SHP77 (cell line): ENCODE measurements at places on chromosomes 2 and 18.

- DNase-seq, result peak; percentile 48
Measured at GRCh38 chr2:54957321-54957999, 92.8 kb downstream of the RTN4 start.

DNA sequence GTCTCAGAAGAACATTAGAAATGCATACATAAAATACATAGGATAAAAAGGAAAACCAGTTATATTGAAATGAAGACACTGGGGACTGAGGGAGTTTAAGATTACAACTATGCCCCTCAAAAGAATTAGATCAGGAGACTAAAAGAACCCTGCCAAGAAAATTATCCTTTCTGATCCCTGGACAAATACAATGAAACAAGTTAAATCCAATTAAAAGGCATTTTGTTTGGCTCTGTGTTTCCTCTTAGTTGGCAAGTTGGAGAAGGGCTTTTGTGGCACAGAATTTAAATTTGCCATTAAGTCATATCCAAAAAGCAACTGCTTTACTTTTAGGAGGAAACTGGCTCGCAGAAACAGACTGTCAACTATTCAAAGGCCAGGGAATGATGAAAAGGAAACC is 99.1 kb upstream of the CD302 start:
- no peak for DNase-seq

GRCh38 chr18:45998244-45998643 is 31.1 kb upstream of the EPG5 start:
- DNase-seq, result no peak

DNA sequence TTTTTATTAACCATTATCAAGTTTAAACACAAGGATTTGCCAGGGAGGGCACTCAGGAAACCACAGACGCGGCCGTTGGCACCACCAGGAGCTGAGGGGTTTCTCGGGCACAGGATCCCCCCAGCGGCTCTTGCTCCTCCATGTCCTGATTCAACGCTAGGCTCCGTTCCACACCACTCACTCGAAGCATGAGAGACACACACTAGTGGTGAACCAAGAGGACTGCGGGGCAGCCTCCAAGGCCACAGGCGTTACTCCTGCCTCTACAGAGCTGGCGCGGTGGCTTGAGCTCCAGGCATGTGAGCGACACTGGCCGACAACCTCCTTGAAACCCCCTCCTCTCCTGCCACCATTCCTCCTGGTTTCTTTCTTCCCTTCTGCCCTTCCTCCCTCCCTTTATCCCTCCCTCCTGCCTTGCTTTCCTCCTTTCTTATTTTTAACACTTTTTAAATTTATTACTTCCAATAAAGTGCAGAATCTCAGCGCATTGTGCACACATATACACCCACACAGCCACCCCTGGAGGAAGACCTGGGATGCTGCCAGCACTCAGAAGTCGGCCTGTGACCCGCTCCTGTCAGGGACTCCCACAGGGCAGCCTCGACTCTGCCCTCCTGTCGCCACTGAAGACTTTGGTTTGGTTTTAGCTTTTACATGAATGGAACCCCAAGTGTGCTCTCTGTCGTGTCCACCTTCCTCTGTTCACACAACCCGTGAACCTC is 21.7 kb downstream of the COX7A2L start:
- no peak for DNase-seq

- DNase-seq, result peak; percentile 45
Measured at GRCh38 chr2:85243101-85244072, 84.4 kb downstream of the TGOLN2 start.

- DNase-seq, result no peak
Measured at GRCh38 chr2:224871813-224872212, 155.6 kb upstream of the CCDC195 start.

DNA sequence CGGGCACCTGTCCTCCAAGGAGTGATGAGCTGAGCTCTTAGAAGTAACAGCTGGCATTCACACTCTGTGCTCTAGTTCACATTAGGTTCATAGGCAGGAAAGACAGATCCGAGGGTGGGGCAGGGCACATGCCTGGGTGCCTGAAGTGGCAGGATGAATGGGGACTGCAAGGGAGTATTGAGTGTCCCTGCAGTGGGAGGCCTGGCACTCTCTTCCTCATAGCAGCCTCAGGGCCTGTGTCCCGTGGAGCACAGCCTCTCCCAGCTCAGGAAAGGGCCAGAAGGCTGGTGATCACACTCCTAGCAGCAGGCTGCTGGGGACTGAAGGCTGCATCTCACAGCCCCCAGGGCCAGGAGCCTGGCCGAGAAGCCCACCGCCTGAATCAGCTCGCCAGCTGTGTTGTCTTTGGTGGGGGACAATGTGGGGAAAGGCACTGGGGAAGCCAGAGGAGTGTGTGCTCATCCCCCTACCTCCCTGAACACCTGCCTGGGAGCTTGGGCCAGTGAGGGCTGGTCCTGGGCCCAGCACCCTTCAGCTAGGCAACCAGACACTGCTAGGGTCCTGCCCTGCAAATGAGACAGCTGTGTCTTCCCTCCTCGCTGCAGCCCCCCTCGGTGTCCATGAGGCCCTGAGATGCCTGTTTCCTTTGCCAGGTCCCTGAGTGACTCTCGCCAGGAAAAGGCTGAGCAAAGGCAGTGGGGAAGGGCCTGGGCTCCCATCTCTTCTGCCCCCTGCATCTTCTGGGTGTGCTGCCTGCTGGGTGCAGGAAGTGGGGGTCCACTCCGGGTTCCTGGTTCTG is 48.2 kb upstream of the HS6ST1 start:
- DNase-seq, result no peak

- DNase-seq, result no peak
Measured at GRCh38 chr2:218745160-218745558, 34.5 kb downstream of the TTLL4 start.
